B cell (primary cell): ENCODE measurements at places on chromosomes 13 and 19. TPM values are rescaled to one million over a fixed set of nuclear protein-coding genes. Genes with fewer than 3 reads are reported as not detected.

DNA sequence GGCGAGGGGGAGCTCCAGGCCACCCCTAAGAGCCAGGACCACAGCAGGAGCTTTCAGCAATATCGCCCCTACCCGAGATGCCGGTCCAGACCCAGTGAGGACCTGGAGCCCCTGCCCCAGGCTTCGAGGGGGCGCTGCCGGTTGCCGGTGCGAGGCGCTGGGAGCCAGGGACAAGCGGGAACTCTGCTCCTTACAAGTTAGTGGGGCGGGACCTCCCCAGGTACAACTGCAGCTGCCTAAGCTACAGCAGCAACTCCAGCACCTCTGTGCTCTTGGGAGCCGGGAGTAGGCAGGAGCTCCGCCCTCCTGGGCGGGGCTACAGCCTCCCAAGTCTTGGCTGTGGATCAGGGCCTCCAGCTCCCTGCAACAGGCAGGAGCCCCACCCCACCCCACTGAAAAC, 15.2 kb upstream of the TSC22D1 start:
- no peak for DNase-seq

- DNase-seq, result no peak
Measured at GRCh38 chr13:33838647-33839046, 20.7 kb downstream of the RFC3 start.

The KEAP1 gene
- 27.0 TPM in 2 replicates for total RNA-seq

DNA sequence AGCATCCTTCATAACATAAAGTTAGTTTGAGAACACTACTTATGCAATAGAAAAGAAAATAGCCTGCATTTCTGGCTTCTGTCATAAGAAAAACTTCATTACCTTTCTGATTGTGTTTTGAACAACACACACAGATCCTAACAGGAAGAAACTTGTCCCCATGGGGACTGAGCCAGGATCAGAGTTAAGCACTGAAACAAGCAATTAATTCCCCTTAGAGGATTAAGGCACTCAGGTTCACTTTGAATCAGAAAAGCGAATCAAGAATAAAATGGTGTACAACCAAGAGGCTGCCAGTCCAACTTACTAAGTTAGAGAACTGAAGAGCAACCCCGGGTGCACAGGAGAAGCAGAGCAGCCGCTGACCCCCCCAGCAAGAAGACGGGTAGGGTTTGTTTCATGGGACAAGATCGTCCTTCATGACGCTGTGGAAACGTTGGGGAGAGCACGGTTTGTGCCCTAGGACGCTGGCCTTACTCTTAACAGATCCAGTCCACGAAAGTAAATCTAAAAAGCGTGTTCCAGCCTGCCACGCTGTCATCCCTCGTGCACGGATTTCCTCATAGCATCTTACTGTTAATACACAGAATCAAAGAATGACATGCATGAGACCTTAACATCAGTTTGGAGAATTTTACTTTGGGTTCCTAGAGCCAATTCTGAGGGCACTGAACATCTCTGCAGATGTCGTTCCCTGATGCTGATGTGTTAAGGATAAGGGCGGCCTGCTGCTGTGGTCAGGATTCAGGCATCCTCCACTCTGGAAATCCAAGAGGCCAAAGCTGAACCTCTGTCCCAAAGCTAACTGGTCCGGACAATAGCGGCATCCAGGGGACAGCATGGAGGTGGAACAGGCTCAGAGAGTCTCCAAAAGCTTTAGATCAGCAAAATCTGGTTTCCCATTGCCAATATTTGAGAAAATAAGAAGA, 46.4 kb downstream of the GGACT start:
- no peak for DNase-seq
